Stimulated activated CD8-positive, alpha-beta memory T cell treated with anti-CD3 and anti-CD28 coated beads, Interleukin-7, amount 100 ng/mL, for 1 hour (primary cell): ENCODE measurements at places on chromosomes 3 and 15.

DNA sequence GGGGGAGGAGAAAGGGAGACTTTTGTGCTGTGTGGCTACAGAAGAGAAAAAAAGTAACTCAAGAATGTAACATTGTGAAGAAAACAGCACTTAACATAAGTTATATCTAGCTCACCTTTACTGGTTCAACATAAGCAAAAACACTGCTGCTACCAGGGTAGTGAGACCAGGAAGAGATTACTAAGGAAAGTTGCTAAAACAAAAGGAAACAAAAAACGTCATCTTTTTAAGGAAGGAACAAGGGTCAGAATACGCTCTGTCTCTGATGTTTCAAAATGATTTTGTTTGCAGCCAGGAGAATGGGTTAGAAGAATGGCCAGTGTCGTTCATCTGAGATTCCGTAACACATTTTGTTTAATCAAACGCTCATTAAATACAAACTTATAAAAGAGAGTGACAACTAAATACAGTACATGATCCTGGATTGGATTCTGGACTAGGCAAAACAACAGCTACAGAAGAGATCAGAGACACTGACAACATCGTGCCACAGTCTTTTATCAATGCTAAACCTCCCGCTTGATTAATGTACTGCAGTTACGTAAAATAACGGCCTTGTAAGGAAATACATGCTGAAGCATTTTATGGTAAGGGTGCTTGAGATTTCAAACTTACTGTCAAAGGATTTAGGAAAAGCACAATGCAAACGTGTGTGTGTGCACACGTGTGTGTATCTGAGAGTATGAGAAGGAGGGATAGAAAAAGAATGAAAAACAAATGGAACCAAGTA is 67.7 kb downstream of the FOXP1 start:
- no peak for DNase-seq

DNA sequence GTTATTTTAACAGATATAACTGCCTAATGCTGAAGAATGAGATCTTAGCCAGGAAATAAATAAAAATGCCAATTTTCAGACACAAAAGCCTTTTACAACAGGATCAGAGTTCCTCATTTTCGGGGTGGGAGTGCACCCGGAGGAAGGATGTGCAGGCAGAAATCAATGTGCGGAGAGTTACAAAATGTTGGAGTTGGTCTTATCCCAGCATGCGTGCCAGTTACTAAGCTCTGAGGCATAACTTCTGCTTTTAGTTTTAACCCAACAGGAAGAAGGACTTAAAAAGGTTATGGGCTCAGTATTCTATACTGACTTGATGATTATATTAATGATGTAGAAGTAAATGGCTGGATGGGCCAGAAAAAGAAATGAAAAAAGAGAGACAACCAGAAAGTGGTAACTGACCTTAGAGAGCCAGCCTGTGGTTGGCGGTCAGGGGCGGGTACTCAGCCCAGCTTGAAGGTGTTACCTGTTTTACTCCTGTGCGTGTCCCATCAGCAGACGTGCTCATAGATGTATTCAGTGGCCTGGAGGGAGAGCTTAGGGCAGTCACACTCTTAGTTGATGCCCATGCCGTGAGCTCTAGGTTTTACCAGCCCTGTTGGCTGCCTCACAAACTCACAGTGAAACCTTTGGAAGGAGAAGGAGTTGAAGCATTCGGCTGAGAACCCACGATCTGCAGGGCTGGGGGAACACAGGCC is 164.7 kb downstream of the SV2B start:
- DNase-seq, result no peak

DNA sequence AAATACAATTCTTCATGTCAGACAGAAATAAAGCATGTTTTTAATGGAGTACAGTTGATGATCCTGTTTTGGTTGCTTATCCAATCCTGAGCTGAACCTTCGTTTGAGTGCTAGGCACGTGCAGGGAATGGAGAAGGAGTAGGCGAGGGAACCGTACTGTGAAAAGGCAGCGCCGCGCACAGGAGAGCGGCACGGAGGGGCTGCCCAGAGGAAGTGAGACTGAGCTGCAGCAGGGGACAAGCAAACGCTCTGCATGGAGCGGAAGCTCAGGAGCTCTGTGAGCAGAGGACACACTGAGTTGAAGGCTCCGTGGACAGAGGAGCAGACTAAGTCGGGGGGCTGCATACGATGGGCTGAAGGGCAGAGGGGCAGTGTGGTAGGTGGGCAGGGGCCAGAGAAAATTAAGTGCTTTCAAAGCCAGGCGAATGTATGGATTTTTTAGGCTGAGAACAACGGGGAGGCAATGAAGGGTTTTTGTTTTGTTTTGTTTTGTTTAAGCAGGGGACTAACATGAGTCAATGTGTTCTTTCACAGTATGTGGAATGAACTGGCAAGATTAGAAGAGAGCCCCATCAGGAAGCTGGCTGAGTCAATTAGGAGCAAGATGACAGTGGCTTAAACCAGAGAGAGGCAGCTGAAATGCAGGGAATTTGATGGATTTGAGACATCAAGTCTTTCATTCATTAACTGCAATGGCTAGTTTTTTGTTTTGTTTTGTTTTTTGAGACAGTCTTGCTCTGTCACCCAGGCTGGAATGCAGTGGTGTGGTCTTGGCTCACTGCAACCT is 23.8 kb upstream of the TM2D3 start:
- DNase-seq, result no peak

GRCh38 chr3:183315739-183316138 is 62.7 kb downstream of the B3GNT5 start:
- DNase-seq, result no peak

- no peak for DNase-seq
Measured at GRCh38 chr3:182920515-182921084, 59.7 kb downstream of the DCUN1D1 start.

GRCh38 chr3:62084558-62084957 is 288.8 kb downstream of the FEZF2 start:
- DNase-seq, result no peak

DNA sequence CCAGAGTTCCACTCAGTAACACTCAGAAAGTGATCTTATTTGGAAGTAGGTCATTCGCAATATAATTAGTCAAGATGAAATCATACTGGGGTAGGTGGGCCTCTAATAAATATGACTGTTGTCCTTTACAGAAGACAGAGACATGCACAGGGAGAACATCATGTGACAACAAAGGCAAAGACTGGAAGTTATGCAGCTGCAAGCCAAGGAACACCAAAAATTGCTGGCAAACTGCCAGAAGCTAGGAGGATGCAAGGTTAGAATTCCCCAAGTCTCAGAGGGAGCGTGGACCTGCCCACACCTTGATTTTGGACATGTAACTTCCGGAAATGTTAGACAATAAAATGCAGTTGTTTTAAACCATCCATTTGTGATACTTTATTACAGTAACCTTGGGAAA is 471.5 kb upstream of the AGTR1 start:
- no peak for DNase-seq

DNA sequence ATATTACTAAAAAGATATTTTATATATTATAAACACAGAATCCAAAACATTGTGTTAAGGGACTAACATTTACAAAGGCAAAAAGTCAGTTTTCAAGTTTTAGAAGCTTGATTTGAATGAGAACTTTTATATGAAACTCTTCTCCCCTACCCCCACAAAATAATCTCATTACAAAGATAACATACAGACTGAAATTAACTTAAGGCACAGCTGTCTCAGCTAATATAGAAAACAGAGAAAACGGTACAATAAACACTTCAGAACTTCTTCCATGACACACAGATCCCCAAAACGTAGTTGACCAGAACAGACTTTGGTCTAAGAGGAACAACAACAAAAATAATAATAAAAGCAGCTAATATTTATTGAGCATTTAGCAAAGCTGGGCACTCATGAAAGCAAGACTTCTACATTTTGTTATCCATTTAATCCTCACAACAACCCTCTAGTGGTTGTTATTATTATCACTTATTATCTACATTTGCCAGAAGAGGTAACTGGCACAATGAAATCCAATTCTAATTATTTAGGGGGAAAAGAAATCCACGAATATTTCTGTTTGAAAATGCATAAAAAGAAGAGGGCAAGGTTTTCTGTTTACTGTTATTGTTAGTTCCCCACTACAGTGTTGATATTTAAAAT is 68.1 kb downstream of the PFN2 start:
- no peak for DNase-seq

DNA sequence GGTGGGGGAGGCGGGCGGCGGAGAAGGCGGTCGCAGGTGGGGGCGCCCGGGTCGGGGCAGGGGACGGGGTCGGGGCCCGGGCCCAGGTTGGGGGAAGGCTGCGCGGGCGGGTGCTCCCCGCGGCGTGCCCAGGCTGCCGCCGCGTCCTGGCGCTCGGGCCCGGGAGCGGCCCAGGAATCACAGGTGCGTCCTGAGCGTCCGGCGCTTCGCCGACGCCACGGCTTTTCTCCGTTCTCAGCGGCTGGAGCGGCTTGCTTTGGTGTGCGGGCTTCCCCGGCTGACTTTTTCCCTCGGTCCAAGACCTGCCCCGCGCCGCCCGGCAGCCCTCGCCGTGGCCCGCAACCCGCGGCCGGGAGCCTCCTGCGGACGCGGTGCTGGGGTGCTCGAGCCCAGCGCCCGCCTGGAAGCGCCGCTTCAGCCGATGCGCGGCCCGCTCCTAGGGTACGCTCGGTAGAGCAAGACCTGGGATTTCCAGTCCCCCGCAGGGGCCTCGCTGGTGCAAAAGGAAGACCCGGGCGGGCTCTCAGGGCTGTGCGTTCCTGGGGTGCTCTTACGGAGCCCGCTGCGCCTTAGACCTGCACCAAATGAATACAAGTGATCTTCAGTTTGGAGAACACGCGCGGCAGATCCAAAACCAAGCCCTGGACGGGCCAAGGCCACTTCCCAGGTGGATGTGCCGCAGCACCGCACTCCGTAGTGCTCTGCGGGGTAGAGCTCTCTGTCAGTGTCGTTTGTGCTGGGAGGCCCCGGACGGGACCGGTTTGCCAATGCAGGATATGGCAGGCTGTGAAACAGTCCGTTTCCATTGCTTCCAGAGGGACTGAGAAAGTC is 639 bp downstream of the NIPA1 start:
- no peak for DNase-seq
